ENCODE measurements at places on chromosomes 5 and 9.

DNA sequence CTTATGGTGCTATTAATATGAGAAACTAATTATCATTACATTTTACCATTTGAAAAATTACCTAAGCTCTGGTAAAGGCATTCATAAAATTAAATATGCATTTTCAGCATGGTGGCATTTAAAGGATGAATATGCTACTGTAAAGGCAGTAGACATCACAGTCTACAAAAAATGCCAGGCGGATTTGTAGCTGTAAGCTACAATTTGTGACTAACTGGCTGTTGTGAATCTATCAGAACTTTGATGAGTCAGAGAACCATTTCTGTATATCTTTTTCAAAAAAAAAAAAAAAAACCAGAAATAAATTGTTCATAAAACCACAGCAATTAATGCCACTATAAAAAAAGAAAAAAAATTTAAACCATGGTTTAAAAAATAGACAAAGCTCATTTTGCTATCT, 186.3 kb downstream of the NFIB start:
- no peak for DNase-seq

DNA sequence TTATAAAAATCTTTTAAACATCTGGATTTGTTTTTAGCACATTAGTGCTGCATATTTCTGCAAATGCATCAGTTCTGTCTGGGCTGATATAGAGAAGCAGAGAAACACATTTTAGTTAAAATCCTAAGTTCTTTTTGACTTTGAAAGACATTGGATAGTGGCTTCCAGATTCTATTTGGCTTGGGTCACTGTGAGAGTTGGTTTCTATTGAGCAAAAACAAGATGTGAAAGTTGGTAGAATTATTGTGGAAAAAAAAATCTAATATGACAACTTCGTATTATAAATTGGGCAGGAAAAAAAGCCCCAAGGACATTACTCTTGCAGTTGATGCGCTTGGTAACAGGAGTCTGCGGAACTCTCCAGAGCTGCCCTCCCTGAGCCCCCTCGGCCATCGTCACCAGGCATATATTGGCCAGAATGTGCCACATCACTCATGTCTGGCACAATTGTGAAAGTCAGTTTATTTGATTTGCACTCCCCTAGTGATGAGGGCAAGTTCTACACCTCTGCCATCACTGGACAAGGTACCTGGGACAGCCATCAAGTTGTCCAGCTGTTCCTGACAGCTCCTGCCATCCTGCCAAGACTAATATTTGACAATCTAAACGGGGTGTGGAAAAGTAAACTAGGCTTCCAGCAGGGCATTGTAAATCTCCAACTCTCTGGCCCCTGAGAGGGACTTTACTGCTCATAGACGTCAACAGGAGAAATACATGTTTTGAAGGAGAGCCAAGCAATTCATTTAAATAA, 334.5 kb downstream of the TENT4A start:
- no peak for DNase-seq

- no peak for DNase-seq
These were observed 15.2 kb upstream of the MAP1B start for GRCh38 chr5:72092074-72092473.

DNA sequence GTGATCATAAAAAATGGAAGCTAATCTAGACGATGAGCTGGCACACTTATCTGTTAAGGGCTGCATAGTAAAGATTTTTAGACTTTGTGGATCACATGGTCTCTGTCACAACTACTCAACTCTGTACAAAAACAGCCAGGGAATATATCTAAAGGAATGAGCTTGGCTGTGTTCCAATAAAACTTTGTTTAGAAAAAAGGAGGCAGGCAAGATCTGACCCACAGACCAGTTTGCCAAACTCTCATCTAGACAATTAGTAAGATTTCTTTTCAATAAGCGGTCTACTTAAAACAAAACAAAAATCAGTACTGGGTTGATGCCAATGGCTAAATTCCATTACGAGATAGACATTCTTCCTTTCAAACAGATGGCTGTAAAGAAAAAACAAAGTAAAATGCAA, 53.0 kb upstream of the RETREG1 start:
- DNase-seq, result no peak

DNA sequence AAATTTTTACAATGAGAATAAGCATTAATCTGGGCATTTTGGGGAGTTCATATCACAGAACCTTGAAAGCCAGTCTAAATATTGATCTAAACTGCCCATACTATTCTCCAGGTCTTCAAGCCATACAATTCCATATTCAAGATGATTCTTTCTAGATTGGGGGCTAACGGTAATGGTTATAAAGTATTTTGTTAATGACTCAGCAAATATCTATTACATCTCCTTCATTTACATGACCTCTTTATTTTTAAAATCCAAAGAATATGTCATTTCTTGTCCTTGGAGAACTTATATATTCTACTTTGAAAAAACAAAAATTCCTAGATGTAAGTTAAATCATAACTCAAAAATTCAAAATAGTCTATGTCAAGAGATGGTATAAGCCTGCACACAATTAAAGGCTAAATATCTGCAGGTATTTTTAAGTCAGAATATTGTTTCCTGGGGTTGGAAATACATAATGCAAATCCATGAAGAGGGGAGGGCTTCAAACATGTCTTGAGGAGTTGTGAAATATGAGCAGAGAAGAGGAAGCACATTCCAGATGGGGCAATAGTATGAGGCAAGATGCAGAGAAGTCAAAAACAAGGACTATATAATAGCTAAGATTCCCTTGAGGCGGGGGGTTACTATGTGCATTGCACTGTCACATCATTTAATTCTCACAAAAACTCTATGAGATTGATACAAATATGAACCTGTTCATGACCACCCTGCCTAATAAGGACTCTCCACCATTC, 526.4 kb downstream of the NR2F1-AS1 start:
- no peak for DNase-seq

- DNase-seq, result no peak
These were observed 526.3 kb downstream of the GABRG2 start for GRCh38 chr5:162593881-162594280.

- no peak for DNase-seq
These were observed 32.5 kb downstream of the FAM240B start for GRCh38 chr9:38687389-38687842.

DNA sequence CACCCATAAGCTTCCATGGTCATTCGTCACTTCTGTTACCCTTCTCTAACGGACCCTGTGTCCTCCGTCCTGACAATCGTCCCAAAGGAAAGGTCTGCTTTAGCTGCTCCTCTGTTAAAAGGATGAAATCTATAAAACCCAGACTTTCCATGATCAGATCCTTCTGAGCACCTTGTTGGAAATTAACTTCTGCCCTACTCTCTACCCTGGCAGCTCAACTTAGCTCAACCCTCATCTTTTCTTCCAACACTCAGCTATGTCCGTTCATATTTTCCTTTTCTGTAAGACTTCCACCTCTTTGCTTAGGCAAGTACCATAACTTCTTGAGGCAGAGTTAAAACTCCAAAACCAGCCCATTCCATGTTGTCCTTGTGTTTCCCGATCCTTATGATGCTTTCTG, 205.4 kb downstream of the SPATA31A6 start:
- no peak for DNase-seq

DNA sequence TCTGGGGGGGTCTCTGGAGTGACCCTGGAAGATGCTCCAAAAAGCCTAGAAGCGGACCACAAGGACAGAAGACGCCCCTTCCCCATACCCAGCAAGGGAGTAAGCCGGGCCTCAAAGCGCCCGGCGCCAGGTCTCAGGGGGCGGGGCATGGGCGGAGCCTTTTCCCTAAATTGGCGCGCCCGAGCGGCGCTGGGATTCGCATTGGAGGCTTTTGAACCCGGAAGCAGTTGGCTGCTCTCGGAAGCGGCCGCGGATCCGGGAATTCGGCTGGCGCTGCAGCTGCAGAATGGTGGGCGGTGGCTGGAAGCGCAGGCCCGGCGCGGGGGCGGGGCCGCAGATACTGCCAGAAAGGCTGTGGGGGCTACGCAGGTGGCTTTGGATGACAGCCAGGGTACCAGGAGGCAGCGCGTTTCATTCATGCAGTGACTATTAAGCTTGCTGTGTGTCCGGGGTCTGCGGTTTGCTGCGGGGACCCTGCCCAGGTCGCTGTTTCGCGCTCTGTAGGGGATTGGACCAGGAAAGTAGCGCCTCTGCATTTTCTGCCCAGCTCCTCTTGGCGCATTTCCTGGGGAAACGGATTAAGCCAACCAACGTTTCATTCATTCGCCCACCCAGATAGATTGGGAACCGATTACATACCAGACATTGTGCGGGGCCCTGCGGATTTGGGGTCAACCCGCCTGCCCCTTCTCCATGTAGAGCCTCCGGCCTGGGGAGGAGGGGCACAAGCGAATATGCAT, 83.0 kb upstream of the FREM1 start:
- DNase-seq, result peak; percentile 13

GRCh38 chr5:103801681-103802080, 239.1 kb upstream of the NUDT12 start:
- no peak for DNase-seq

DNA sequence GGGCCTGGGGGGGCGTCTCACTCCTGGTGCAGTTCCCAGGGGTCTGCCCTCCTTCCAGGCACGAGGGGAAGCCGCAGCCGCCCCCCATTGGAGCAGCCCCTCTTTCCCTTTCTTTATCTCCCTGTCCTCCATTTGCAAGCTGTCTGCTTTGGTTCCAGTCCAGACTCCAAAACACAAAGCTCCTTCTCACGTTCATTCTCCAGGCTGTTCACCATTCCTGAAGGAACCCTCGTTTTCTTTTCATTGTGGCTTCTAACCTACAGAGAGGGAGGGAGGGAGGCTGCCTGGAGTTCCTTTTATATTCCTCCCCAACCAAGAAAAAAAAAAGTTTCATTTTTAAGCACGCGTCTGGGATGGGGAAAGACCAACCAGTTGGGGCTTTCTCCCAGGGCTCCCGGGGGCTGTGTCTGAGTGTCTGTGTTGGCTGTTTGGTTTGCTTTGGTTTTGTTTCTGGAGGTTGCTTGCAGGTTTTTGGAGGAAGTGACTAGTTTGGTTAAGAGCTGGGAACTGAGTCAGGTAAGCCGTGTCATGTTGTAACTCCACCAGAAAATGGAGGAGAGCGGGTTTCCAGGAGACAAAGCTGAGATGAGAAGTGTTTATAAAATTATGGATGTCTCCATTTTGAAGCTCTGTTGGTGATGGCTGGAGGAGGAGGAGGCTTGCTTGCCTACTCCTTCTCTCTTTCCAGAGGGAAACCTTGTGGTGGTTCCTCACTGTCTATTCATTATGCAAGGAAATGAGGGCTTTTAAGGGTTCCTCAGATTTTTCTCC, 1.6 kb downstream of the ZNF462 start:
- no peak for DNase-seq

DNA sequence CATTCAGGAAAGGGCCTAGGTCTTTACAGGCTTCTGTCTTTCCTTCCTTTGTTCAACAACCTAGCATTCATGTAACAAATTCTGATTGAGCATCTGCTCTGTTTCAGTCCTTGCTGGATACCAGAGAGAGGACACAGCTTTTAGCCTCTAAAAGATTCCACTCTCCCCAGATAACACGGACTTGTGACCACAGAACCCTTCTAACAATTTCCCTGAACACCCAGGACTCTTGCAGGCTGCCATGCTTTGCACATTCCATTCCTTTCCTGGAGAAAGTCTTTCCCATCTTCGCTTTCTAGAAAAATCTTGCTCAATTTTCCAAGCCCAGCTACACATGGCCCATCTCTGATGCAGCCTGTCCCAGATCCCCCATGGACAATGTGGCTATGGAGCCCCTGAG, 310.9 kb downstream of the ACTL7B start:
- no peak for DNase-seq

DNA sequence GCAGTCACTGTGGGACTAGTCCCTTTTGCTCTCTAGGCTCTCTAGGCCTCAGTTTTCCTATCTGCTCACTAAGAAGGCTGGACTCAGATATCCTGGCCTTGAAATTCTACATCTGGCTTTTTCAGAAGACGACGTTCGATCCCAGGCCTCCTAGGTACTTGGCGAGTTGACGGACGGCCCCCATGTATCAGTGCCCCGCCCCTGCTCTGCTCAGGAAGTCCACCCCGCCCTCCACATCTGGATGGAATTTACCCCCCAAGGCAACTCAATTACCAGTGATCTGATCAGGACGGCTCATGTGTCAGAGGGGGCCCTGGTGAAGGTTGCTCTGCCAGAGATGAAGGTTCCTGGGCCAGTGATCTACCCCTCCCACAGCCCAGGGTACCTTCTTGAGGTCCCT, 44.1 kb upstream of the SYNPO start:
- DNase-seq, result no peak

GRCh38 chr9:101030086-101030391, 1.5 kb downstream of the PLPPR1 start:
- DNase-seq, result no peak

GRCh38 chr9:137234758-137235423, 4.2 kb downstream of the SLC34A3 start:
- no peak for DNase-seq

GRCh38 chr5:177595026-177595585, 3.1 kb downstream of the TMED9 start:
- no peak for DNase-seq
